ENCODE measurements at places on chromosomes 13 and 19.
A peak's percentile ranks its signal among the peaks of the same experiment; 100 is the strongest.

DNA sequence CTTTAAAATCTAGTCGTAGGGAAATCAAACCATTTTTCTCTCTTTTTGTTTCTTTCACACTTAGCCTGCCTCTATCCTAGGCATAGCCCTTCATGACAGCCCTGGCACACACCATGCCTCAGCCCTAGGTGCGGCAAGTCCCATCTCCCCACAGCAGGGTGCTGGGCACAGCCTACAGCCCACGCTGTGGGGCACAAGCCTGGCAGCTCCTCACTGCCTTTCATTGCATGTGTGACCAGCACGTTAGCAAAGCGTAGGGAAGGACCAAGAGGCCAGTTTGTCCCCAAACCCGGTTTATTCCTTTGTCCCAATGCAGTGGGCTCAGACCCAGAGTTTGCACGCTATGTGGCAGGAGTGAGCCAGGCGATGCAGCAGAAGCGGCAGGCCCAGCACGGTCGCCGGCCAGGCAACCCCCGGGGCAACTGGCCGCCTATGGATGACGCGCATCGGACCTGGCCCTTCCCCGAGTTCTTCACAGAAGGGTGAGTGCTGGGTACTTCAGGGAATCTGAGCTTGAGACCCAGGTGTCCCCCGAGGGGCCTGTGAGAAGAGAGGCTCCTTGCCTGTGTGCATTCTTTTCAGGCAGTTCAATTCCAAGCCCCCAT lies 17.3 kb upstream of the GPI start:
- DNase-seq = no peak

DNA sequence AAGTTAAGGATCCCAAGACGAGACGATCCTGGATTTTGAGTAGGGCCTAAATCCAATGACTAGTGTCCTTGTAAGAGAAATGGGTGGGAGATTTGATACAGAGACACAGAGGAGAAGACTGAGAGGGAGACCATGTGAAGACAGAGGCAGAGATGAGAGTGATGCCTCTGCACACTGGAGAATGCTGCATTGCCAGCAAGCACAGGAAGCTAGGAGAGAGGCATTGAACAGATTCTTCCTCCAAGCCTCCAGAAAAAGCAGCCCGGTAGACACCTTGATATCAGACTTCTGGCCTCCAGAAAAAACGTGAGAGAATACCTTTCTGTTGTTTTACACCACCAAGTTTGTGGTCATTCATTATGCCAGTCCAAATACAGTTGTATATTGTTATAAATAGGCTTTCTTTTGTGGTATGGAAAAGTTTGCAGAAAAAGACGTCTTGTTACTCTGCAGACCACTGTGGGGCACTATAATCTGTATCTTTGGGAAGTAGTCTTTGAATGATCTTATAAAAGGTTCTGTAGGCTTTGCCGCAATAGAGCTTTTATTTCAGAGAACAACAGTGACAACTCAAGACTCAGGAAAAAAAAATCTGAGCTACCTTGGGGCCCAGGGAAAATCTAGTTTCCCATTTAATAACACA lies 17.9 kb upstream of the RFC3 start:
- DNase-seq = no peak

- no peak for DNase-seq
These were observed 3.9 kb downstream of the PIH1D1 start for GRCh38 chr19:49447485-49448431.

- DNase-seq = no peak
These were observed 1230.7 kb downstream of the PCDH9 start for GRCh38 chr13:65999411-65999810.

DNA sequence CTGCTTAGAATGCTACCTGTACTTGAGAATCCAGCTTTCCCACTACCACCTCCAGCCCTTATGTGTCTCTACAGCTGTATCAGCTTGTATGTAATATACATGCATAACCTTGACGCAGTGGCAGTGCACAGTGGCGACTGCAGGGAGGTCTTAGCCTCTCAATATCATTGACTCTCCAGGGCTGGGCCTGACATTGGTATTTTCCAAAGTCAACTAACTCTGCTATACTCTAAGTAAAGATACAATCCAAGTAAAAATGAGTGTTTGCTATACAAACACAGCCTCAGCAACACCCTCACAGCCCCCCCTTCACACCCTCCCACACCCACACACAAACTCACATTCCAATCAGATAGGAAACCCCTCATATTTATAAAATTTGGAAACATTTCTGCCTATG lies 6.7 kb upstream of the UBL3 start:
- no peak for DNase-seq

DNA sequence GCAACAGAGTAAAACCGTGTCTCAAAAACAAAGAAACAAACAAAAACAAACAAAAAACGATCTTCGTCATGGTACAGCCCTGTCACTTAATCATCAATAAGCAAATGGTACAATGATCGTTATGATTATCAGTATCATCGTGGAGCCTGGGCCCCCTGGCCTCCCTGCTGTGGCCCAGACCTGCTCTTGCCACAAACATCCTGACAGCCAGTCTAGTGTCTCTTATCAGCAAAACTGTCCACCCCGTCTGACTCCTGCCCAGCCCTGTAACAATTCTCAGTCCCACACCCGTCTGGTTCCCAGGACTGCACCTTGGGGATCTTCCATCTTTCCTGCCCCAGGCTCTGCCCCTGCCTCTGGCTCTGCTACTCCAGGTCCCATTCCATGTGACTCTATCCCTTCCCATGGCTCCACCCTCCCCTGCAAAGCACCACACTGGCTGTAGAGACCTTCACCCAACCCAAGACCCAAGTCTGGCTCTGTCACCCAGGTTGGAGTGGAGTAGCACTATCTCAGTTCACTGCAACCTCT lies 5.7 kb downstream of the ZNF653 start:
- DNase-seq = no peak

DNA sequence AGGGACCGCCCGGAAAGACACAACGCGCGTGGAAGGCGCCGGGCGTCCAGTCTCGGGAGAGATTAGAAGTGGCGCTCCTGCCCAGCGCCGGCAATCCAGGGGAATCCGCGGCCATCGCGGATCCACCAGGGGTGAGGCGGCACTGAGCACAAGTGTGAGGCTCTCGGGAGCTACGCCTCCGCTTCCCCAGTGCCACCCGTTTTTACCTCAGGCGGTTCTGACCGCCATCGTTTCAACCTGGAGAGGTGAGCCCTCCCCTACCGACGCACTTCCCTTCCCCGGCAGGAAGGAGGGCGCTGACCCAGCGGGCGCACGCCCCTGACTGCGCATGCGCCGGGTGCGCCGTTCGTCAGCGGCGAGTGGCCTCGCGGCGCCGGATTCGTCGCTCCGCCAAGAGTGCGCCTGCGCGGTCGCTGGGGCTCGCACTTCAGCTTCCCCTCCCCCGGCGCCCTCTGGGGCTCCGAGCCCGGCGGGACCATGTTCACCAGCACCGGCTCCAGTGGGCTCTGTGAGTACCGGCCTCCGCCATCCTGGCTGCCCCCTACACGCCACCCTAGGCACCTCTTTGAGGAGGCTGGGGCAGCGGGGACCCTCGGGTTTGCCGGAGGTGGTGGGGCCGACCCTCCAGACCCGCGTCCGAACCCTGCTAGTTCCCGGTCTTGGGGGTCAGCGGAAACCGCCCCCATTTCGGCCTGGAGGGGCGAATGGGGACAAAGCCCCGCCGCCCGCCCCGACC lies at the start of gene UBAC2:
Gene UBAC2 (plus strand): TSS at position 423 of the 736 bp plus-strand sequence. CDS start 55 bp downstream, at position 478.
- DNase-seq = peak; percentile 82

DNA sequence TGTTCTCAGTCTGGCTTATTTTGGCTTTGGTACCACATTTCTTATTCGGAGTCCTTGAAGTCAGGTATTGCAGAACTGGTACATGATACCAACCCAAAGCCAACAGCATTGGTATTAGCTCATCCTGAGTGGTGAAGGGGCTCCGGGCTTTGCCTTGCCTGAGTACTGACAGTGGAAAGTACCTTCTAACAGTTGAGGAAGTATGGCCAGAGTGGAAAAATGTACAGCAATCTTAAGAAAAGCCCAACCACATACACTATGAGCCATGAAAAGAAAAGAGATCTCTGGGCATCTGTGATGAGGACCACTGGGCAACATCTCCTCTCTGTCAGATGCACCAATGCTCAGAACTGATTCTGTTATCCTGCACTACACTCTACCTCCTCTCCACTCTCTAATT lies 8.3 kb downstream of the LCP1 start:
- no peak for DNase-seq

- DNase-seq = no peak
These were observed 54.4 kb downstream of the FOXO1 start for GRCh38 chr13:40612041-40612440.

GRCh38 chr13:24074678-24075077 lies 85.8 kb upstream of the SPATA13 start:
- DNase-seq = no peak

GRCh38 chr19:9981406-9982260 lies 28.7 kb downstream of the COL5A3 start:
- no peak for DNase-seq

- DNase-seq = no peak
These were observed 26.7 kb upstream of the TDRD3 start for GRCh38 chr13:60370343-60370742.

DNA sequence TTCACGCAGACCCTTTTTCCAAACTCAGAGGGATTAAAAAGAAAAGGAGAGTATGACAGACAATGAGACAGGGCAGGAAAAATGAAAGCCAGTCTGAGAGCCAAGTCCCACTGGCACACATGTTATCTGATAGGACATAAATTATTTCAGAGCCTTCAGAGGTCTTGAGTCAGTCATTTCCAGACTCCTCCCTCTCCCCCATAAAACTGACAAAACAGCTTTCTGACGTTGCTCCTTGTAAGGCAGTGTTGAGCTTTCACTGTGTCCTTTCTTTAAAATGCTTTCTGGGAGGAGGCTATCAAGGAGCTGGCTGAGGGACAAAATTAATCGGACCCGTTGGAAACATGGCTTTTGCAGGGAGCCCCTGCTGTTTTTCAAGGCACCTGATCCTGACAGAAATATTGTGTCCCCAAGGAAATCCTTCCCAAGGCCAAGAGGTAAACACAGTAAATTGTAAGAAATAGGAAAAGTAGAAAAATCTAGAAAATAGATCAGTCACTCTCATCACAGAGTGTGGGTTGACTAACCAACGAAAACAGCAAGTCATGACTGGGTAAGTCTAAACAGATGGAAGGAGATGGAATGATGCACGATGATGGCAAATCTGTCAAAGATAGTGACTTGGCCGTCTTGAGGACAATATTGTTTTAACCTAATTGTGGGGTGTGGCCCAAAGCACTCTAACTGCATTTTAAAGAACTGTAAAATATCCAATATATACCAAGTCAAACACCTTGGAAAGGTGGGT lies 89.7 kb downstream of the DCT start:
- DNase-seq = no peak

GRCh38 chr19:16860118-16860517 lies 28.7 kb upstream of the F2RL3 start:
- DNase-seq = no peak

- no peak for DNase-seq
These were observed 362.4 kb downstream of the DIAPH3 start for GRCh38 chr13:59801107-59801880.

GRCh38 chr13:45349438-45349837 lies 8.5 kb upstream of the TPT1 start:
- DNase-seq = no peak

DNA sequence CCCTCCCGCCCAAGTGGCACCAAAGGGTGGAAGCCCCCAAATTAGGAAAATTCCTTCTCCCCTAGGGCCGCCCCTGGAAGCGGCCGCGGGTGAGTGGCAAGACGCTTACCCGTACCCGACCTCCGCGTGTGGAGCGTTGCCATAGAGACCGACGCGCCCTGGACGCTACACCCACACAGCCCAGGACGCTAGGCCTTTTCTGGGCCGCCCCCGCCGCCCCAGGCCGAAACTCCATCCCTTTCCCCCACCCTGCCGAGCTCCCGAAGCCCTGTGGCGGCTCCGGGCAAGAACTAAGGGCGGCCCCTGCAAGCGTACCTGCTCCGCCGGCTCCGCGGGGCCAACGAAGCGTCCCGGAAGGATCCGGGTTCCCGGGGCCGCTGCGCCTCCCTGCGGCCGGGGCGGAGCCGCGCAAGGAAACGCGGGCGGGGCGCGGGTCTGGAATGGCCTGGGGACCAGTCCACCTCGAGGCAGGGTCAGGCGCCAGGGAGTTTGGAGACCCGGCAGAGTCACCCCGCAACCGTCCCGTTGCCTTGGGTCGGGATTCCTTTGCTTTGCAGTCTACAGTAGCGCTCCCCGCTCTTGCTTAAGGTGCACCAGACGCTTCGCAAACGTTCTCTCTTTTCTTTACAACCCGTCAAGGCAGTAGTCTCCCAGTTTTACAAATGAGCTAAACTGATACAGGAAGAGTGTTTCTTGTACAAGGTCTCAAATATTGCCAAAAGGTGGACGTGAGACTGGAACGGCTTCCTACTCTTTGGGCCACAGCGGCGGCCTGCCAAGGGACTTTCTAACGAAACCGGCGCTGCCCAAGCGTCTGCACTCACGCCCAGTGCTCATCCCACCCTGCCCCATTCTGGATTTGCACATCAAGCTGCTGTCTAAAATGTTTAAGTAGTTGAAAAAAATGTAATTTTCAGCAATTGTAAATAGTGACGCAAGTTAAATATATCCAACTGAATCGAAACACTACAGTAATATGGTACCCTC lies at the start of gene NEK5:
Gene NEK5 (minus strand): TSS at position 360 of the 987 bp plus-strand sequence. CDS start 1,591 bp downstream, outside the sequence.
- DNase-seq = no peak

DNA sequence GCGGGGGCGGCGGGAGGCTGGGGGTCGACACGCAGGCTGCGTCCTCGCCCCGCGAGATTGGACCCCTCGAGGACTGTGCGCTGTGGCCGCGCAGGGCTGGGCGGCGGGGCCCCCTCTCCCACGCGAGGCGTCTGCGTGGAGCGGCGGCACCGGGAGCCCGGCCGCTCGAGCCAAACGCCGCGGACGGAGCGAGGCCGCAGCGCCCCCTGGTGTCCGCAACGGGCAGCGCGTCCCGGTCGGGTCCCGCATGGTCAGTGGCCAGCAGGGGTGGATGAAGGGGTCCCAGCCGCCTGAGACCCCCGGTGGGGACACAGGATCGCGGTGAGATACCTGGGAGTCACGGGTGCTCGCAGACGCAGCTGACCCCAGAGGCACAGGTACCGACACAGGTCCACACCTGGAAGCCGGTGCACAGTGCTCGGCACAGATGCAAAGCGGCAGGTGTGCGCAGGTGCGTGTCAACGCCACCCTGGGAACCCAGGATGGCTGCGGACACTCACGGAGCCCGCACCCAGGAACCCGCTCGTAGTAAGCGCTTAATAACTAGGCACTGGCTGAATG lies 2.1 kb upstream of the CIRBP start:
- no peak for DNase-seq

DNA sequence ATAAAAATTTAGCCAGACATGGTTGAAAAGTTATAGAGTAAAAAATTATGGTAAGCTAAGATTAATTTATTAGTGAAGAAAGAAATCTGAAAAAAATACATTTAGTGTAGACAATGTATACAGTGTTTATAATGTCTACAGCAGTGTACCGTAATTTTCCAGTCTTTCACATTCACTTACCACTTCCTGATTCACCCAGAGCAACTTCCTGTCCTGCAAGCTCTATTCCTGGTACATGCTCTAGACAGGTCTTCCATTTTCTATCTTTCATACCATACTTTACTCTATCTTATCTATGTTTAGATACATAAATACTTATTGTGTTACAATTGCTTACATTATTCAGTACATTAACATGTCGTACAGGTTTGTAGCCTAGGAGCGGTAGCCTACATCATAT lies 1387.8 kb upstream of the ATXN8OS start:
- no peak for DNase-seq

Measured in thoracic aorta (tissue), 2 donors.